ENCODE measurements at places on chromosomes 13 and 19.

DNA sequence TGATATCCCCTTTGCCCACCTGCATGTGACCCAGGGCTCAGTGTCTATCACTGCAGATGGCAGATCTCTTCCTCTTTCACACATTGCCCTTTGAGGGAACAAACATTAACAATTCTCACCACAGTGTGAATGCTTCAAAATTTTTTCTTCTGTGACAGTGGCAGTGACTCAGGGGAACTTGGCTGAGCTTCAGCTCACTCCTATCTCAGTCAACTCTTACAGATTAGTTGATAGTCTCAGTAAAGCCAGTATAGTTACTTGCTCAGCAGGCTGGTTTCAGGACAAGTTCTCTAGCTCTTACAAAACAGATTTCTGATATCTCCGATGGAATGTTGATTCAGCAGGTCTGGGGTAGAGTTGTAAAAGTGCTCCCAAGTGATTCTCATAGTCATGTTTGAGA is 166.9 kb downstream of the DLEU7 start:
- no peak for DNase-seq

DNA sequence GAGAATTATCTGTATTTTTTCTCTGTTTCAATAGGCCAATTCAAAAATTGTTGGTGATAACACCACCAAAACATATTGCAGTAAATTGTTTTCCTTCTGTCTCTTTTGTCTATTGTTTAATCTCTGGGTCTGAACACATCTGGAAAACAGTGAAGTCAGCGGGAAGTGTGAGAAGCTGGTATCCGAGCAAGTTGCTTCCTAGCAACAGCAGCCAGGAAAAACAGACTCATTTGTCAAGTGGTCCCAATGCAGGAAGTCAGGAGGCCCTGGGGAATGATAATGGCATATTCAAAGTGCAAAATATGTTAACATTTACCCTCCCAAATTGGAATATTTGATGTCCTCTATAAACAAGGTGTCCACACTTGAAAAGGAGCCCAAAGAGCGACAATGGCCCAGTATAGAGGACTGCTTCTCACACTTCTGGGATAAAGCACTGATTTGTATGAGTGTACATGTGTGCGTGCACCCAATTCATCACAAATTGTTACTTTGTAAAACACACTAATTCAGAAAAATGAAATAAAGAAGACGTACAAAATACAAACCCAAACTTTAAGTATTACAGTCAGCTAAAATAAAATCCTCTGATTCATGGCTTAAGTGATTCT is 515.0 kb downstream of the TBC1D4 start:
- DNase-seq: no peak

- no peak for DNase-seq
Observed at GRCh38 chr19:46309056-46309455, 12.2 kb downstream of the HIF3A start.

DNA sequence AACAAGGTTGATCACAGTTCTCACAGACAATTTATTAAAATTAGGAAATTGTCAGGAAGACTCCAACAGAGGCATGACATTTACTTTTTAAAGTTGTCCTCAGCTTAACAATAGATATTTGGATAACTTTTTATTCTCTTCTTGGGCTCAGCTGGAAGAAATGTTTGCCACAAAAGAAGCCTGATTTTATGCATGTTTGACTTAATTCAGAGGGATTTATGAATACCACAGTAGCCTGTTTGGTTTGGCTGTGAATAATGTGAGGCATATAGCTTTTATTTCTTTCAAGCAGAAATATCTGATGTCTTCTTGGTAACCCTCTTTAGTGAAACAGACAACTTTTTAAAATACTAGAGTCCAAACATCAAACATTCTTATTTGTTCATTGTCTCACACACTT is 1464.5 kb upstream of the SLC10A2 start:
- no peak for DNase-seq

DNA sequence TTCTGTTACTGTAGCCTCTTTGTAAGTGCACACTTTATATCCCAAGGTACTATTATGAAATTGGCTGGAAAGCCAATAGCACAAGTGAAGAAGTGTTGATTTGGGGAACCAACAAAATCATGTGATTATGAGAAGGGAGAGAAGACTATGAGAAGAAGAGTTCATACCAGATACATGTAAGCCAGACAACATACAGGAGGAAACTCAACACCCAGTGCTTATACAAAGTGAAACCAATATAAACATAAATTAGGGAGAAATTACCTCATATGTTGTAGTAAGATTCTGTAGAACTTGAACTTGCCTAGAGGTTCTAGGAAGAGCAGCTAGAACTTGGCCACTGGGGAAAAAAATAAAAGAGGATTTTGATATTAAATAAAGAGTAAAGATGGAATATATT is 17.4 kb downstream of the CPB2 start:
- DNase-seq: no peak

DNA sequence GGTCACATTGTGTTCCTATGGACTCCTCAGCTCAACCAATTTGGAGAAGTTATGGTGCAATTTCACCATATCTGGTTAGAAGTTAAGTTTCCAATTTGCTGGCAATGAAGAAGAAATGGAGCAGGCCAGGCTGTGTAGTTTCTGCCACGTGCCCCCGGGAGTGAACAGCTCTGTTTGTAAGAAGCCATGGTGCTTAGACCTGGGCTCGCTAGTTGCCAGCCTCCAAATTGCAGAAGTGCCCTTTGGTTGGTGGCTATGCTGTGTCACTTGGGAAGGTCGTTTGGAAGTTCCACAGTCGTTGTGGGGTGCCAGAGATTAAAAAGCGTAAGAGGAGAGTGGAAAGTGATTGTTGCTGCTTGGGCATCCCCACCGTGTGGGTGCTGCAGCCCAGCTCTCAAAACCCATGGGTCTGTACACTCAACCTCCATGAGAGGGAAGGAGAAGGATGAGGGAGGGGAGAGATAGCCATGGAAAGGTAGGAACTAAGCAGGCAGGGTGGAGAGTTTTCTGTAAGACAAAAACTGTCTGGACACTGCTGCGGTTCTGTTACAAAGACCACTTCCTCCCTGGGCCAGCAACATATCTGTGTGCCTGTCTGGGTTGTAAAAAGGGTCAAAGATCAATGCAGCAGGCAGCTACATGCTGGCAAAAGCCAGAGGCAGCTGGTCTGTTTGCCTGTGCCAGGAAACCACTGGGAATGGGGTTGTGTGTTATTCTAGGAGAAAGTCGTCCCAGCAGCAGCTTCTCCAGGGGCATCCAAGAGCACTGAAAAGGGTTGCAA is 10.8 kb downstream of the ALOX5AP start:
- DNase-seq: no peak

DNA sequence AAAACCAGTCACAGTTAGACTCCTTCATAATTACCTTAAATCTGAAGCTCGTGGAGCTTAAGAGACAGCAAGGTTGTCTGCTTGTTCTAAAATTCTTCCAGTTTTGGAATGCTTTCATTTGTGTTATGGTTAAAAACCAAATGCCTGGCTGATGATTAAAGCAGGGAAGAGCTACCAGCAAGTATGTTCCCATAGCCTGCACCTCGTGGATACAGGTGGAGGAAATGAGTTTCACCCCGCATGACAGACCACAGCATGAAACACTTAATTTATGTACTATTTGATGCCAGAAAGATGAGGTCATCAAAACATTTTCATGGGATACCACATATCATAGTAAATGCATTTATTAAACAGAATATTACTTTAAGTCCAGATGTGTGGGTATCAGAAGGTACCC is 416 bp upstream of the DOCK9 start:
- no peak for DNase-seq

DNA sequence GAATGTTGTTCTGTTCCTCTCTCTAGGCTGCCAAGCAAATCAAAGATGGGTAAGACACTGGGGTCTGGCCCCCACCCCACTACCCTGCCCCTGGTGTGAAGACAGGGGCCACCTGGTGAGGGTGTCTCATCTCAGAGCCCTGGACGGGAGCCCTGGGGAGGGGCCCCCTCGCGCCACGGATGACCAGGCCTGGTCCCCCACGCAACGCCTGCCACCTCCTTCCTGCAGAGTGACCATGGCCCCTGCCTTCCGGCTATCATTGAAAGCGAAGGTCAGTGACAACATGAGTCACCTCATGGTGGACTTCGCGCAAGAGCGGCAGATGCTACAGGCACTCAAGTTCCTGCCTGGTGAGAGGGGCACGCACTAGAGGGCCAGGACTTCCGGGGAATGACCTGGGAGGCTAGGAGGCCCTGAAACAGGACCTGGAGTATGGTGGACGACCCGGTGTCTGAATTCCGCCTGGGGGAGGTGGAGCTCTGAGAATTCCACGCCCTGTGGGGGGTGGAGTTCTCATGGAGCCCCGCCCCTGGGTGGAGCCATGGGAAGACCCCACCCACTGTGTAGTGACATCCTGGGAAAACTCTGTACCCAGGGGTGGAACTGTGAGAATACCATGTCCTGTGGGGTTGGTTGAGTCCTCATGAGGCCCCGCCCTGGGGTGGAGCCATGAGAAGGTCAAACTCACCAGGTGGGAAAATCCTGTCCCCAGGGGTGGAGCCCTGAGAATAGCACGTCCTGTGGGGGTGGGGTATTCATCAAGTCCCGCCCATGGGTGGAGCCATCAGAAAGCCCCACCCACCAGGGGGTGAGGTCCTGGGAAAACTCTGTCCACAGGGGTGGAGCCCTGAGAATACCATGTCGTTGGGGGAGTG is 6.1 kb downstream of the FSD1 start:
- DNase-seq: no peak

- DNase-seq: no peak
Observed at GRCh38 chr19:36152019-36152351, 262 bp downstream of the COX7A1 start.

All from stimulated activated CD4-positive, alpha-beta T cell treated with anti-CD3 and anti-CD28 coated beads, Interleukin-12 subunit alpha, Interleukin-12 subunit beta, amount 100 ng/mL, for 48 hours (primary cell).